Dermis blood vessel endothelial cell (primary cell): ENCODE measurements at places on chromosomes 16 and 17. TPM values are rescaled to one million over a fixed set of nuclear protein-coding genes. Genes with fewer than 3 reads are reported as not detected.

Gene SLFN14
- not detected in 2 replicates for total RNA-seq

Gene WWP2
- 25.4 and 39.0 TPM in 2 replicates for total RNA-seq

Gene SDK2
- not detected in 2 replicates for total RNA-seq

Gene CHST5
- not detected in 2 replicates for total RNA-seq

Gene PRAC2
- not detected in 2 replicates for total RNA-seq

Gene SYNGR3
- 1.6 and 2.4 TPM in 2 replicates for total RNA-seq

Gene EPOP
- total RNA-seq, result 0.65 and 1.2 TPM in 2 replicates

Gene CLEC3A
- not detected in 2 replicates for total RNA-seq

Gene UQCRC2
- 222 and 231 TPM in 2 replicates for total RNA-seq

Gene OR2C1
- not detected in 2 replicates for total RNA-seq

Gene CCDC78
- 0.34 and 0.65 TPM in 2 replicates for total RNA-seq

Gene PPY
- total RNA-seq, result not detected in 2 replicates

Gene TEX14
- under 0.01 and 0.05 TPM in 2 replicates for total RNA-seq

Gene HYDIN
- total RNA-seq, result 0.17 TPM in 1 of 2 replicates, not detected in the other

Gene C16orf46
- 0.23 and 0.51 TPM in 2 replicates for total RNA-seq

Gene MAP2K4
- total RNA-seq, result 28.1 and 29.4 TPM in 2 replicates

Gene ALDH3A1
- total RNA-seq, result 0.85 and 0.93 TPM in 2 replicates

Gene NDUFAF8
- 18.4 and 26.9 TPM in 2 replicates for total RNA-seq

Gene CACNG3
- not detected in 2 replicates for total RNA-seq

Gene HOXB7
- total RNA-seq, result 9.9 and 11.4 TPM in 2 replicates

Gene TOB1
- 2.9 and 4.4 TPM in 2 replicates for total RNA-seq

Gene CMTM3
- 23.3 and 31.6 TPM in 2 replicates for total RNA-seq

Gene RPGRIP1L
- total RNA-seq, result 6.7 and 7.0 TPM in 2 replicates

Gene TLCD1
- 0.85 and 0.93 TPM in 2 replicates for total RNA-seq

Gene NACA2
- total RNA-seq, result not detected in 2 replicates

Gene SLC9A5
- total RNA-seq, result 0.56 and 1.2 TPM in 2 replicates

Gene CYTH1
- total RNA-seq, result 50.6 and 51.4 TPM in 2 replicates

Gene SCN4A
- 0.09 and 0.17 TPM in 2 replicates for total RNA-seq

Gene SLC43A2
- 33.9 and 53.5 TPM in 2 replicates for total RNA-seq

Gene PRM3
- not detected in 2 replicates for total RNA-seq

Gene ADCY9
- 18.5 and 19.4 TPM in 2 replicates for total RNA-seq

Gene COTL1
- total RNA-seq, result 125 and 140 TPM in 2 replicates

Gene NFATC3
- total RNA-seq, result 14.1 and 31.6 TPM in 2 replicates

Gene TMEM235
- 0.51 and 0.84 TPM in 2 replicates for total RNA-seq

Gene PRAC1
- total RNA-seq, result not detected in 2 replicates

Gene MVP
- total RNA-seq, result 222 and 262 TPM in 2 replicates

Gene GJD3
- 3.7 and 4.3 TPM in 2 replicates for total RNA-seq

Gene HSD11B2
- total RNA-seq, result 0.23 TPM in 1 of 2 replicates, not detected in the other

Gene NGFR
- total RNA-seq, result not detected in 2 replicates

Gene OR4D2
- not detected in 2 replicates for total RNA-seq

Gene BORCS6
- total RNA-seq, result 16.6 and 18.9 TPM in 2 replicates

Gene SMIM36
- total RNA-seq, result not detected in 2 replicates

Gene RHBDL3
- total RNA-seq, result 0.05 TPM in 1 of 2 replicates, not detected in the other
